Stimulated activated CD8-positive, alpha-beta memory T cell treated with anti-CD3 and anti-CD28 coated beads, Interleukin-4, amount 100 ng/mL, for 1 hour (primary cell): ENCODE measurements at places on chromosomes 7 and 10.

DNA sequence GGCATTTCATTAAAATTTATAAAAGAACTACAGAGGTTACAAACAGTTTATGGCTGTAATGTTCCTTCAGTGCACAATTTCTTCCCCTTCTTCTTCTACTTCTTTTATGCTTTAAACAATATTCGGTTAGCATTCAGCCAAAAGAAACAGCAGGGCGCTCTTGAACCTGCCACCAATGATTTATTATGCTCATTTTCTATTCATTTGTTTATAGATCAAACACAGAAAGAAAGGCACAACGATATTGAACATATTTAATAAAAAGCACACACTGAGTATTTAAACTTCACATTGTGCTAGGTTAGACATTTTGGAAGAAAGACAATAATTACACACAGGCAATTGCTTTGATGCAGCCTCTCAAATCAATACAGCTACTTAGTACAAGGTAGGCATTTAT lies 1025.8 kb upstream of the LRRN3 start:
- DNase-seq: no peak

DNA sequence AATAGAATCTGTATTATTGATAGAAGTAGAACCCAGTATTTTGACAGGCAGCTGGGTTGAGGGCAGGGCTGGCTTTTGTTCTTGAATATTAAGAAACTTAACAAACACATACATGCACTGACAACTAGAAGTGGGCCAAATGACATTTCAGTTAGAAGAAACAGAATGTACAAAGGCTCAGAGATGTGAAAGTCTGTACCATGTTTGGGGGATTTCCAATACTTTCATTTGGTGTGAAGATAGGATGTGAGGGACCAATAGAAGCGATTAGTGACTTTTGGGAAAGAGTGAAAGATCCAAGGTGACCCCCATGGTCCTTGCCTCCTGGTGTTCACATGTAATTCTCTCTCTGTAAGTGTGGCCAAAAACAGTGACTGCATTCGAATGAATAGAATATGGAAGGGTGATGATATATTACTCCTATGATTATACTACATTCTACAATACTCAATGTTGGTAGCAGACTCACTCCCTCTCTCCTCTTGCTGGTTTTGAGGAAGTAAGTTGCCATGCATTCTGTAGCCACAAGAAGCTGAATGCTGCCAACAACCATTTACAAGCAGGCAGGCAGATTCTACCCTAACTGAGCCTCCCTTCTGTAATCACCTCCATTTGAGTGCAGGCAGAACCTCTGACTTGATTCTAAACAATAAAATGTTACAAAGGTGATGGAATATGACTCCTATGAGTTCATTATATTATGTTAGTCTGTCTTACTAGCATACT lies 151.4 kb downstream of the TMEM168 start:
- no peak for DNase-seq

GRCh38 chr7:139899328-139899955 lies 70.4 kb downstream of the TBXAS1 start:
- DNase-seq: no peak

GRCh38 chr10:124025152-124025551 lies 68.2 kb downstream of the CHST15 start:
- no peak for DNase-seq

DNA sequence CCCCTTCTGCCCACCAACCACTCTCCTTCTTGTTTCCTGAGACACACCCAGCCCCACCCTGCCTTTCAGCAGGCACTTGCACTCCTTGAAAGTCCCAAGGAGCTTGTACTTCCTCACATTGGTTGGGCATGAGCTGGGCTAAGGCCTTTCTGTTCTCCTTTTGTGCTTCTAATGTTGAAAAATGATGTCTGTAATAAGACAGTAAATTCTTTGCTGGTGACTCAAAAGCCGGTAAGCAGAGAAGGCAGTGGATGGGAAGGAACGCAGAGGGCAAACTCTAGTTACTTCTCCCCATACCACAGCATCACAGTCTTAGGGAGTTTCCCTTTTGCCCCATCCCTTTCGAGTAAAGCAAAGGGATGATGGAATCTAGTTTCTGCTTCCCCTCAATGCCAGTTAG lies 185.6 kb downstream of the PLXNA4 start:
- DNase-seq: no peak

DNA sequence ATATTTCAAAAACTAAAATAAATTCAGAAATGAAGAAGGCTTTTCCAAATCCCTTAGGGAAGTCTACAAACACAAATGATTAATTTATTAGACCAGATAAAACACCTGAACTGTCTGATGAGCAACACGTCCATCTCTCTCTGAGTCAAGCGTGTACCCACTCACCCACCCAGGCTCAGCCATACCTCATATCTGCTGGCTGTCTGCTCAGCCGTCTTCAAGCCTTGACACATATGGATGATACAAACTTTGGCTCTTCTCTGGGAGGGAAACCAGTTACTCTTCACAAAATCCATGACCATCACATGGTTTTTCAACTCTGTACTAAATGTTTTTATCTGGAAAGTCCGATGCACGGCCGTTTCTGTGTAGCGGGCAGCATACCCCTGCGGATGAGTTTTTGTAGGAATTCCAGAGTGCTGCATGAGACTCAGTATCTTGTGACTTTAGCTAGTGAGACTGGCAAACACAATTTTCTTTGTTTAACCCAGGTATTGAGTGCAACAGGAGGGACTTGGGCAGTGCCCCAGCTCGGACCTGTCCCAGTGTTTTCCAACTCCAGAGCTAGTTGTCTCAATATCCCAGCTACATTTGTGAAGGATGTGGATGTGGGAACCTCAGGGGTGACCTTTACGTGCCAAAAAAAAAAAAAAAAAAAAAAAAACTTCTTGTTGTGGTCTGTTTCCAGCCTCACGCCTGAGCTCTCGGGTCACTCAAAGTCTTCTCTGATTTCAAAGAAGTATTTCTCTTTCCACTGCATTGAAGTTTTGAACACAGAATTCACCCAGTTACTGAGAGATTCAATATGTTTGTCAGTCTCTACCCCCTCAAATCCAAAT lies at the start of gene C10orf90:
C10orf90 (minus strand) TSS at position 638 of the 839 bp plus-strand sequence; CDS start at position 425, 213 bp downstream.
- DNase-seq: no peak

DNA sequence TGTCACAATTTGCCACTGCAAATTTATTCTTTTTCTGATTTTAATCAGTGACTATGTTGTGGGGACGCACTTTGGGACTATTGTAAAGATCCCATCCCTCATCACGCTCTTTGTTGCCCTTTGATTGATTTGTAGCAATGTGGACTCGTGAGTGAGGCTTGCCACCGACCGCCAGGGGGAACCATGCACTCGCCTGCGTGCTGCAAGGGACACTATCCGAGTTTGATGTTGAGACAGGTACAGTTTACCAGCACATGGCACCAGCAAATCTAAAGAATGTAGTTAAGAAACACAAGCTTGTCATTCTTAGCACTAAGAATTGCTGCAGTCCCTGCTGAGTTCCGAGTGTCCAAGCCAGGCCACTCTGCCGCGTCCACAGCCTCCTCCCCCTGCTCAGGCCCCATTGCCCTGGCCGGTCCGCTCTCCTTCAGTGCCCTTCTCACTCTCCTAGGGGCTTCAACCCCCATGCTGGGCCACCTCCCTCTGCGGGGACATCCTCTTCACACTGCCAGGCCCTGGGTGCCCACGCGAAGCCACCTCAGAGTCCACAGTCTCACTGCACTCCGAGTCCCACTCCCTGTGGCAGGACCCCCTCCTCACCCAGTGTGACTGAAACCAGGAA lies 2.0 kb upstream of the SFTPA2 start:
- no peak for DNase-seq

GRCh38 chr7:81736091-81736490 lies 33.8 kb downstream of the HGF start:
- no peak for DNase-seq

GRCh38 chr7:98996150-98996552 lies 117.8 kb downstream of the TRRAP start:
- no peak for DNase-seq

- DNase-seq: no peak
Measured at GRCh38 chr10:26378861-26379294, 59.3 kb upstream of the APBB1IP start.

- DNase-seq: no peak
Measured at GRCh38 chr7:3210531-3210930, 90.5 kb upstream of the SDK1 start.

- DNase-seq: no peak
Measured at GRCh38 chr10:89242840-89243568, 8.6 kb downstream of the LIPA start.

- DNase-seq: no peak
Measured at GRCh38 chr10:6255548-6256061, 52.9 kb downstream of the PFKFB3 start.

GRCh38 chr7:104179178-104179577 lies 28.6 kb downstream of the ORC5 start:
- no peak for DNase-seq

- no peak for DNase-seq
Measured at GRCh38 chr10:12628964-12629766, 279.8 kb downstream of the CAMK1D start.

GRCh38 chr10:77756319-77757232 lies 119.0 kb upstream of the KCNMA1 start:
- DNase-seq: no peak

DNA sequence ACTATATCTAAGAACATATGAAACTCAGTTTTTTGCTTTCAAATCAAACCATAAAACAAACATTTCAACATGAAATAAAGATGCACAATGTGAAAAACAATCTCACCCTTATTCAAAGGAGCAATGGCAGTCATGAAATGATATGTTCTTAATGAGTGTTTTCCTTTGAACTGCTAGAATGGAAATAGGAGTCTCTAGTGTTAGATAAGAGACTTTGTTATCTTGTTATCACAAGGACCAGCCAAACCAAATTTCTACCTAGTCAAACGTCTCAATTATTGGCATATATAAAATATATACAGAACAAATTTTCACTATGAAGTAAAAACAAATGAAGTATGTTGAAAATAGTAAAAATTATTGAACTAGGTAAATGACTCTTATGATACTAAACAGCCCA lies 1.2 kb downstream of the VPS41 start:
- DNase-seq: no peak

DNA sequence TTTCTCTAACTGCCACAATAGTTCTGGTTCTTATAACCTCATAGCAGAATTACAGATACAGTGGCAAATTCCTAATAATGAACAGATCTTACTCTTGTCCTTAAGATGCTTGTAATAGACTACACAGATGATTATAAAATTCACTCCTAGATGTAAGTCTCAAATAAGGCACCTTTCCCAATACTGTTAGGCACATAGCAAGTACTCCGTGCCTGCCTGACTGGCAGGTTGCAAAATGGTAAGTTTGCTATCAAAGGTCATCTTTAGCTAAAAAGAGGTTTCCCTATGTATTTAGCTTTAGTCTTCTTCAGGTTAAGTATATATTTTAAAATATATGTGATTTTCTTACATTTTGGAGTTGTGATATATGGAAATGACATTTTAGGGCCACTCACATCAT lies 50.4 kb upstream of the FHIP2A start:
- no peak for DNase-seq
